ENCODE measurements at places on chromosomes 13 and 19.

DNA sequence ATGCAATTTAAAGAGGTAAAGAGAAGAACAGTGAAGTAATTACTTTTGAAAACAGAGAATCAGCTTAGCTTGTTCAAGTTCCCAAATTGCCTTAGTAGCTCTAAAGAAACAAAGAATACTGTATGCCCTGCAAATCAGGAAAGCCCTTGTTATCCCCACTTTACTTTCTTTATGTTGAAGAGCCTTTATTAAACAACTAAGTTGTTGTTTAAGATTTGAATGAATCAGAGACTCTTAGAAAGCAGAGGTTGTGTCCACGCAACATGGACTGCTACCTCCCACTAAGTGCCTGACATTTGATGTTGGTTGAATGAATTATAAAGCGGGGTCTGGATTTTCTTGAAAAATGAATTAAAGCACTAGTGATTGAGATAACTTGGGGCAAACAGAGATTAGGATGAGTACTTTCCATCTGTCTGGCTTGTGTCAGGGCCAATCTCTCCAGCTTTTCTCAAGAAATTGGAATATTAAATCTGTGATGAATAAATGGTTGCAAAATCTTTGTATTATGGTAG, 214.7 kb downstream of the POSTN start:
- DNase-seq: no peak

- DNase-seq: no peak
Measured at GRCh38 chr19:952049-952679, 26.3 kb downstream of the ARID3A start.

GRCh38 chr13:28753208-28753892, 34.6 kb upstream of the SLC46A3 start:
- DNase-seq: no peak

DNA sequence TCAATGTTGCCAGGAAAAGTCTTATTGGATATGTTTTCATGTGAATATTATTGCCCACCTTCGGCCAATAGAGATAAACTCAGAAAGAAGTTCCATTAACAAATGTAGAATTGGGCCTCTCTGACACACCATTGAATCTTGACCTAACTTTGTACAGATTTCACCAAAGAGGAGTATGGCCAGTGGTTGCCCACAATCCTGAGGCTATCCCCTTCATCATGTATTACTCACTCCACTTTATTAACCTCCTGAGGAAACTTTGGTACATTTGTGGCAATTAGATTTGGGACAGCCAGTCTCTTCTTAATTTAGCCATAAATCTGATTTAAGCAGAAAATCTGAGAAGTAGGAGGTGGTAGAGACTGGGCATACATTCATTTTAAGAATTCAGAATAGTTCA, 53.3 kb upstream of the POSTN start:
- DNase-seq: no peak

GRCh38 chr13:109783815-109784589, 2.4 kb downstream of the IRS2 start:
- DNase-seq: no peak

DNA sequence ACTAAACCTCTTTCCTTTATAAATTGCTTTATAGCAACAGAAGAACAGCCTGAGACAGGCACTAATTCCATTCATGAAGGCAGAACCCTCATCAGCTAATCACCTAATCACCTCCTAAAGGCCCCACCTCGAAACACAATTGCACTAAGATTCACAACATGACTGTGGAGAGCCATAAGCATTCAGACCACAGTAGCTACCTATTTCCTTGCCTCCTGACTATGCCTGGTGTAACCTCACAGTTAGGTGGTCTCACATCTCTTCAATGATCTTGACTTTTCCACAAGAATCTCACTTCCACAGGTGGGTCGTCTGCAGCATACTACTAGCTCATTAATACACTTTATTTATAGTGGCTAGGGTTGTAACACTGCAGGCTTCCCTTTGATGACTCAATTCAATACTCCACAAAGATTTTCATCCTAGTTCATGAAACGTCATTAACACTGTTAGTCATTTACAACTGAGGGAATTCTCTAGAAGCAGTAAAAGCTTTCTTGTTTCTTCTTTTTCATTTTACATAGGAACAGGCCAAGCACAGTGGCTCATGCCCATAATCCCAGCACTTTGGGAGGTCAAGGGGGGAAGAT, 27.1 kb downstream of the STK24 start:
- no peak for DNase-seq

- no peak for DNase-seq
Measured at GRCh38 chr19:35986664-35987570, 8.1 kb upstream of the SDHAF1 start.

- DNase-seq: peak; percentile 13
Measured at GRCh38 chr19:4534836-4535658, at the start of gene PLIN5. TSS of gene PLIN5 (minus strand) at chr19:4535224. CDS start at chr19:4534074, 1,150 bp downstream.

DNA sequence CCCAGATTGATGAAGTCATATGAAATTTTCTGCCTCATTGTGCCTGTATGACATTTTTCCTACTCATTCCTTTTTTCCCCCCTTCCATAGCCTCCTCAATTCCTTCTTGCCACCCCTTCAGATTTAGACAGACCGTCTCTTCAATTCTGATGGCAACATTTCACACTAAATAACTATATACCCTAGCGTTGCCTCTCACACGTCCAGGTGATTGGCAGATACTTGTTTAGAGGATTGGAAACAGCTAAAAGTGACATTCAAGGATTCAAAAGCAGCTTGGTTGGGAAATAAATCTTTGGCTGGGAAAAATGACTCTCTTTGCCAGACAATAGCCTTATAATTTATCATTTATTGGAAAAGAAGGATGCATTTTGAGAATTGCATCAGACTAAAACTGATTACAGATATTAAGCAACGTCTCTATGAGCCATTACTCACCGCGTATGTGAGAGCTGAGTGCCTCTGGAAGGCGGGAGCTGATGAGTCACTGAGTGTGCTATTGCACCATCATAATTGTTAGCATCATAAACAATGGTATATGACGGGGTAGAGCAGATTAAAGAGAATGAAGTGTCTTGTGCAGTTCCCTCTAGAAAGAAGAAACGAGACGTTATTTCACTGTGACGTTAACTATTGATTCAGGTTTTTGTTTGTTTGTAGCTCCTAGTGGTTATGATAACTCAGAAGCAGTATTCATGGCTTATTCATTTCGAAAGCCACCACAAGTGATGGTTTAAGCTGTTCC, 61.1 kb upstream of the FAM216B start:
- no peak for DNase-seq

DNA sequence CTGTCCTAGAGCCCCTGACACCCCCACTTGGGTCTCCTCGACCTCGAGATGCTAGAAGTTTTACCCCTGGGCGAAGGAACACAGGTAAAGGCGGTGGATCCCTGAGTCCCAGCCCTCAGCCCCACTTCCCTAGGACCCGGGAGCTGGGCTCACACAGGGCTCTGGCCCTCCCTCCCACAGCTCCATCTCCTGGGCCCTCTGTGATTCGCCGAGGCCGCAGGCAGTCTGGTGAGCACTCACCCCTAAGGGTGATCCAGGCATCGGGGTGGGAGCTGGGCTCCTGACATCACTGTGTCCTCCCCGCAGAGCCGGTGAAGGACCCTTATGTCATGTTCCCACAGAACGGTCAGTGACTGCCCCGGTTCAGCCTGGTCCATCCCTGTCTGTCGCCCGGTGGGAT, 8.3 kb downstream of the PLEKHG2 start:
- DNase-seq: no peak

- no peak for DNase-seq
Measured at GRCh38 chr13:30061217-30061616, 210.8 kb upstream of the UBL3 start.

- peak; percentile 38 for DNase-seq
Measured at GRCh38 chr19:37506387-37507166, at the start of gene ZNF793. TSS of gene ZNF793 (plus strand) at chr19:37506939. CDS start at chr19:37523440, 16,501 bp downstream.

DNA sequence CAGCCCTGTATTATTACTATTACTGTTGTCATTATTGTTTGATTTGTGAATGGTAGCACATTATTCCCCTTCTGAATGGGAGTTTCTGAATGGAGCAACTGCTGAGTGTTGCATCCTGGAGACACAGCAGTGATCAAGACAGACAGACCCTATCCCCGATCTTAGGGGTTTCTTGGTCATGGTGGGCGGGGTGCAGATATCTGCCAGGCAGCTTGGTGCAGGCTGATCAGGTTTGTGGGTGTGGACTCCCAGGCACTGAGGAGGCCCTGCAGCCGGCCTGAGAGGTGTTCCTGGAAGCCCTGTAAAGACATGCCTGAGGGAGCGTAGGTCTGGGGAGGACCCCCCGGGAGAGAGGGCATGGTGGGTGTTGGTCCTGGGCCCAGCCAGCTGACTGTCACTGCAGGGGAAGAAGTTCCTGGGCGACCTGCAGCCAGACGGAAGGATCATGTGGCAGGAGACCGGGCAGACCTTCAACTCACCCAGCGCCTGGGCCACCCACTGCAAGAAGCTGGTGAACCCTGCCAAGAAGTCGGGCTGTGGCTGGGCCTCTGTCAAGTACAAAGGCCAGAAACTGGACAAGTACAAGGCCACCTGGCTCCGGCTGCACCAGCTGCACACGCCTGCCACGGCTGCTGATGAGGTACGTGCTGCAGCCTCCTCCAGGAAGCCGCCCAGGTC, 2.1 kb downstream of the MPND start:
- no peak for DNase-seq

DNA sequence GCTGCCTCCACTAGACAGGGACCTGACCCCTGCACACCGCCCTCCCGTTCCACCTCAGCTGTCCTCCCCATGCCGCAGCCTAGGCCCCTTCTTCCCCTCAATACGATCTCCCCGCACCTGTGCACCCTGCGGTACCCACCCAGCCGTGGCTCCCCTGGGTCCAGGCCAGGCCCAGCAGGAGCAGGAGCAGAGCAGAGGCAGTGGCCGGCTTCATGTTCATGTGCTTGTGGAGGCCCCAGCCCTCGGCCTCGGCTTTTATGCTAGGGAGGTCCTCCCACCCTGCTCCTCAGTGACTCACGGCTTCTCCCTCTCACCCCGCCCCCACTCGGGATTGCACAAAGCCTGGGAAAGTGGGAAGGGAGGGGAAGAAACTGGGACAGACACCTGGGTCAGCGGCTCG, 11.4 kb upstream of the KRTDAP start:
- DNase-seq: no peak

GRCh38 chr19:15476325-15476724, 3.0 kb downstream of the PGLYRP2 start:
- DNase-seq: no peak

- DNase-seq: peak; percentile 84
Measured at GRCh38 chr19:1040476-1041271, 767 bp downstream of the ABCA7 start.

GRCh38 chr13:21420706-21421105, 38.4 kb downstream of the ZDHHC20 start:
- no peak for DNase-seq

- DNase-seq: no peak
Measured at GRCh38 chr13:114154476-114154875, 22.1 kb upstream of the RASA3 start.

DNA sequence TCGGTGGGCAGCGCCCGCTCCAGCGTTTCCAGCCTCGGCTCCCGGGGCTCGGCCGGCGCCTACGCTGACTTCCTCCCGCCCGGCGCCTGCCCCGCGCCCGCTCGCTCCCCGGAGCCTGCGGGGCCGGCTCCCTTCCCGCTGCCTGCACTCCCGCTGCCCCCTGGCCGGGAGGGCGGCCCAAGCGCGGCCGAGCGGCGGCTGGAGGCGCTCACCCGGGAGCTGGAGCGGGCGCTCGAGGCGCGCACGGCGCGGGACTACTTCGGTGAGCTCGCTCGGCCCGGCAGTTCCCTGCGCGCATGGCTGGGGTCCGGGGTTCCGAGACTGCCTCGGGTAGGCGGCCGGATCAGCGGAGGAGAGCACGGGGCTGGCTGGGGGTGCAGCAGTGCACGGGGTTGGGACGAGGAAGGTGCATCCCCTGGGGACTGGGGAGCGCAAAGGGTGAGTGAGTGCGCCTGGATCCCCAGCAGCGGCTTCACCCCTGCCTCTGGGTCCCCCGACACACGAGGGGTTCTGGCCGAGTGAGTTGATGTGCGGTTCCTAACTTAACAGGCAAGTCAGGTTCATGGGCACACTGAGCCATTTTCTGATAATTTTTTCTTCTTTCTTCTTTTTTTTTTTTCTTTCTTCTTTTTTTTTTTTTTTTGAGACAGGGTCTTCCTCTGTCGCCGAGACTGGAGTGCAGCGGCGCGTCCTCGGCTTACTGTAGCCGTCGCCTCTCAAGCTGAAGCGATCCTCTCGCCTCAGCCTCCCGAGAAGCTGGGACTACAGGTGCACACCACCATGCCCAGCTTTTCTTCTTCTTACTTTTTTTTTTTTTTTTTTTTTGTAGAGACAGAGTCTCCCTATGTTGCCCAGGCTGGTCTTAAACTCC, 1.1 kb downstream of the WTIP start:
- DNase-seq: no peak

DNA sequence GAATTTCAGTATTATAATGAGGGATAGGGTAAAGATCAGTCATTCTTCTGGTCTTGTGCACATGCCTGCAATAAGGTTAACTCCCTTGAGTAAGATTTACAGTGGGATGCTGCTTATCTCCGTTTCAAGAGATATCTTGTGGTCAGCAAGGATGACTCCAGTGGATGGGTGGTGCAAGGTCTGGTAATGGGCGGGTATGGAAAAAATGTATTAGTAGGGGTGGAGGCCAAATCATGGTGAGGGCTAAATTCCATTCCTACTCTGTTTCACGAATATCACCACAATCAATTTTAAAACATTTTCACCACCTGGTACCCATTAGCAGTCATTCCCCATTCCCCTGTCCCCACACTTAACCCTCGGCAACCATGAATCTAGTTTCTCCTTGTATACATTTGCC, 40.6 kb downstream of the CCDC122 start:
- DNase-seq: no peak

DNA sequence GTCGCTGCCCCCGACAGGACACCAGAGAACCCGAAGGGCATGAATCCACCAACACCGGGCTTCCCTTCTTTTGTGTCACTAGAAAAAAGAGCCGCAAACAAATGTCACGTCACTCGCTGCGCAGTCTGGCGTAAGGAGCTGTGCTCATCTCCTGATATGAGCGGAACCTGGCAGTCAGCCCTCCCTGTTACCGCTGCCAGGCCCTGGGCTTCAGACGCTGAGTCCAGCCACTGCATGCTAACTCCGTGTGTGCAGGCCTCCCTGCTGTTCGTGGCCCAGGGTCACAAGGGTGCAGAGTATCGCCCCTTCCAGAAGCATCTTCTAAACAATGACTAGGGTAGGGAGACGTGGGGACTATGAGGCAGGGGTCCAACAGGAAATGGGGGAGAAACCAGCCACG, 71.3 kb downstream of the SLC7A1 start:
- DNase-seq: no peak

DNA sequence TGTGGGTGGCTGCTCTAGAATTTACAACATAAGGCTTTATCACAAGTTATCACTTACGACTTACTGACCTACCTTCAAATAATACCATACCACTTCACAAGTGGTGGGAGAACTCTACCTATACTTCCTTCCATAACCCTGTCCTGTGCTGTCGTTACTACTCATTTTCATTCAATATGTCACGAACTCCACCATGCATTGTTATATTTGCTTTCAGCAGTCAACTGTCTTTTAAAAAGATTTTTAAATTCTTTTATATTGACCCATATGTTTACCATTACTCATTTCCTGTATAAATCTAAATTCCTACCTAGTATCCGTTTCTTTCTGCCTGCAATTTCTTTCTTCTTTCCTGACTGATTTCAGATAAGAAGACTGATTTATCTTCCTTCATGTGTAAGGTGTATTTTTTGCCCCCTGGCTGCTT, 200.0 kb downstream of the KLF12 start:
- no peak for DNase-seq
